Epithelial cell of esophagus (primary cell): ENCODE measurements at places on chromosomes 2 and 18.

DNA sequence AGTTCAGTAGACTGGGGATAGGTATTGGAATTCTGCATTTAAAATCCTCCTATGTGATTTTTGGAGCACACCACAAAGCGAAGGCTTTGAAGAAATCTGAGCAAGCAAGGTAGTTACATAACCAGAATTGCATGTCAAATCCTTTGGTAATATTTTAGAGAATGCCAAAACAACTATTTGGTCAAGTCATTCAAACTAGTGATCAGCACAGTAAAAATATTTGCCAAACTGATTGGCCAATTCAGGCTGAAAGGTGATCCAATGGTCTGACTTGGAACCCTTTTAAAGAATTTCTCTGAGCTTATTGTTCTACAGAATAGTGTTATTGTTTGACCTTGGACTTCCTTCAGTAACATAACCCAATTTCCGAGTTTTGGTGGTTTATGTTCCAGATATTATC, 214.2 kb upstream of the ETAA1 start:
- no peak for DNase-seq

- no peak for DNase-seq
These were observed 4.5 kb downstream of the DYTN start for GRCh38 chr2:206713746-206714145.

GRCh38 chr18:39455285-39455684, 1889.7 kb upstream of the CELF4 start:
- DNase-seq = peak; percentile 96

DNA sequence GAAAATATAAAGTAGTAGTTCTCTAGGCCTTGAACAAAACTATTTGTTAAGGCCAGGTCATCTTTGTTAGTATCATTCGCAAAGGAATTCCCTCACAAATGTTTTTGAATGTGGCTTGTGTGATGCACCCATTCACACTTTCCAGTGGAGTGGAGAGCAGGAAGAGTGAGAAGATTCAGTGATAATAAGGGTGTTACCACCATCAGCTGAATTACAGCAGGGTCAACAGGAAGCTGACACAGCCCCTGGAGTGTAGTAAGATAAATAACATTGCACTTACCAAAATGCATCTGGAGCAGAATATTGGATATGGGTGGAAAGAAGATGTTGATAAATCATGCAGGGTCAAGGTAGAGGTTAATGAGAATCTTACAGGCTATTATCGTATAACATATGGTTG, 231.0 kb downstream of the DSC3 start:
- DNase-seq = no peak

DNA sequence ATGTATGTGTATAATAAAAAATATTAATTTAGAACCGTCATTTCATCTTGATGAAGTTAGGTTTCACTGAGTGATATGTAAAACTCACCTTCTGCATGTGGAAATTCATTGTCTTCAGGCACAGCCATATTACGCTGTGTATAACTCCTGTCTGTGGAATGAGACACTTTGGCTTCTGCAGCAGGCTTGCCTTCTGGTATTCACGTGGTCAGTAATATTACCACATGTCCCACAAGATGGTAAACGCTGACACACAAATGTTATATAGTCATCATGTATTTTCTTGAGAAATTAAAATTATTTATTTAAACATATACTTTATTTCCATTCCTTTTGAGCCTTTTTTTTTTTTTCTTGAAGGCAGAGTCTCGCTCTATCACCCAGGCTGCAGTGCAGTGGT, 25.1 kb upstream of the AAK1 start:
- DNase-seq = no peak

DNA sequence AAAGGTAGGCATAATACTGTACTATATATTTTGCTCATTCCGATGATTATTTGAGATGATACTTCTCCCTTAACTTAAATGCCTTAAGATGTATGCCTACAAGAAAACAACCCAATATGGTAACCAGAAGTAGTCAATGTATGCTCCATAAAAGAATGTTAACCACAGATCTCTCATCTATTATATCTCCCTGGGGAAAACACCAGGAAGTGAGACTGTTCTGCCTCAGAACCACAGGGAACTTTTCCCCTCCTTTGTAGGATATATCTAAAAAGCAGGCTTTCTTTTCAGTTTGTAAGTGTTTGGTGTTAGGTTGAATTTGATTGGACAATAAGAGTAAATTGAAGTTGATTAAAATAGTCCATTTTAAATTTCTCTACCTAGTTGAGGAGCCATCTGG, 1160.5 kb upstream of the NXPH2 start:
- DNase-seq = no peak
